ENCODE measurements at places on chromosomes 16 and 17. TPM values are rescaled to one million over a fixed set of nuclear protein-coding genes. Genes with fewer than 3 reads are reported as not detected.

DNA sequence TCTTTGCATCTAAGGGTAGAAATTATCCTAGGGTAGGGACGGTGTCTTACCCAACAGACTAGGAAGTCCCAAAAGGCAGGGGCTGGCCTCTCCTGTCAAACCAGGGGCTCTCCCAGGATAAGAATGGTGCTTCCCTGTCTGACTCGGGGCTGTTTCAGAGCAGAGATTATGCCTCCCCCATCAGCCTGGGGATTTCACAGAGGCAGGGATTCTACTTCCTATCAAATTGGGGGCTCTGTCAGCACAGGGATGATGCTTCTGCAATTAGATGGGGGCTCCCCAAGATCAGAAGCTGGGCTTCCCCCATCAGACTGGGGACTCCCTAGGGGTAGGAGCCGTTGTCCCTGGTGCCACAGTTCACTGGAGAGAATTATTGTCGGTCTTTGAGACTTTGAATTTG is 2.3 kb downstream of the NXPH3 start:
- no peak for DNase-seq

GRCh38 chr17:72137161-72137560 is 16.3 kb downstream of the SOX9 start:
- DNase-seq: peak; percentile 23

DNA sequence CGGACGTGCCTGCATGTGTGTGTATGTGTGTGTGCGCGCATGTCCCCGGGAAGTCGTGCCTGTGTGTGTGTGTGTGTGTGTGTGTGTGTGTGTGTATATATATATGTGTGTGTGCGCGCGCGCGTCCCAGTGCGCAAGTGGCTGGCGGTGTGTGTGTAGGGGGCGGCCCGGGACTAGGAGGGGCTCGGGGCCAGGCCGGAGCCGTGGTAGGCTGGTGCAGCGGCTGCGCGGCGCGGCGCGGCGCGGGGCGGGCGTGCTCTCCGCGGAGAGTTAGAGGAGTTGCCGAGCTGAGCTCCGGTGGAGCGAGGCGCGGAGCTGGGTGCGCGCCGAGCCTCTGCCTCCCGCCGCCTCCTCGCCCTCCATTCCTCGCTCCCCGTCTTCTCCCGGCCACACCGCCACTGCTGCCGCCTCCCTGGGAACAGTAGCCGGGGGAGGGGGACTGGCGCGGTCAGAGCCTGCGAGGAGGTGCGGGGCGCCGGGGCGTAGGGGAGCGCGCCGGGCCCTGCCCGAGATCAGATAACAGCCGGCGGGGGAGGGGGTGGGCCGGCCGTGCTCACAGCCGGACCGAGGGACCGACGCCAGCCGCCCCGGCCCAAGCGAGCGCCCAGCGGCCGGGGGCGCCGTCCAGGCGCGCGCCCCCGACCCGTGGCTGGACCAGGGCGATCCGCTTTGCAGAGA is at the start of gene KCNJ12:
Gene KCNJ12, plus strand, starts transcription at position 277 of the 678 bp plus-strand sequence. CDS start 38,986 bp downstream, outside the sequence.
- peak; percentile 87 for DNase-seq

GRCh38 chr17:18938692-18939023 is 13.3 kb upstream of the SLC5A10 start:
- DNase-seq: no peak

DNA sequence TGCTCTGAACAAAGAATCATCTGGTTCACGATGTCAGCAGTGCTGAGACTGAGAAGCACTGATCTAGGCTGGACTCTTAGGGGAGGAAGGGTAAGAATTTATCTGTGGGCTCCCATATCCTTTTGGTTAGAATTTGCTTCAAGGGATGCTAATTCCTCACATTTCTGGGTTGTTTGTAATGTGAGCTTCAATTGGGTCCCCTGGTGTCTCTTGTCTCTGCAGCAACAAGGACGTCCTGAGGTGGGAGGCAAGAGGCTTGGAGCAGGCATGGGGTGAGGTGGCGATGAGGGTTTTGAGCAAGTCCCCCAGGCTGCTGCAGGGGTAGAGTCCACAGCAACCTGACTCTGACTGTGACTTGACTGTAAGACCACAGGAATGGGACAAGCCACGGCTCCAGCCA is 213.8 kb upstream of the NLRP1 start:
- peak; percentile 72 for DNase-seq

DNA sequence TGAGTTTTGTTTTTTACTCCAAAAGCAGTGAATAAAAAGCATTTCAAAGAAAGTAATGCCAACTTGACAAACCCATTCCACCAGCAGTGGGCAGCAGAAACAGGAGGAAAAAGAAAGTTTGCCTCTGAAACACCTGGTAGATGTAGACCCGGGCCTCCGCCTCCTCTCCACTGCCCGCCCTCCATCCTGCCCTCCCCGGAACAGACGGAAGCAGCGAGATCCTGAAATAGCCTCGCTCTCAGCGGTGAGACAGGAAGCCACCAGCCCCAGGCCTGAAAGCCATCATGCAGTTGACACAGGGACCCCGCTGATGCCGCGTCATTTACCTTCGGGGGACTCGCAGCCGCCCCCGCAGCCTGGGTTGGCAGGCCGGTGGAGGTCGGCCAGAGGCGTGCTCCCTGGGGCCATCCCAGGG is 67.8 kb downstream of the C16orf78 start:
- DNase-seq: peak; percentile 89

DNA sequence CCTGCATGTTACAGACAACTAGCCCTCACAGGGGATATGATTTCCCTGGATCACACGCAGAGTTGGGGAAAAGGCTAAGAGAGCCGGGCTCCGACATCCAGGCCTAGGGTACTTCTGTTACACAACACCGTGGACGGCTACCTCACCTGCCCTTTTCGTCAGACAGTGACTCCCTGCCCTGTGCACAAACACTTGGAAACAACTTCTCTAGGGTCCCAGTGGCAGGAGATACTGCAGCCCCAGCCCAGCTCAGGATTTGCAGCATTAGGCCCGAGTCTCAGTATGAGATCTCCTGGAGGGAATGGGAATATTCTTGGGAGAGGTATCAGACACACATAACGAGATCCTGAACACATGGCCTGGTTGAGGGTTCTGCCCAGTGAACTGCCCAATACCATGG is 8.3 kb downstream of the RUSF1 start:
- DNase-seq: no peak

DNA sequence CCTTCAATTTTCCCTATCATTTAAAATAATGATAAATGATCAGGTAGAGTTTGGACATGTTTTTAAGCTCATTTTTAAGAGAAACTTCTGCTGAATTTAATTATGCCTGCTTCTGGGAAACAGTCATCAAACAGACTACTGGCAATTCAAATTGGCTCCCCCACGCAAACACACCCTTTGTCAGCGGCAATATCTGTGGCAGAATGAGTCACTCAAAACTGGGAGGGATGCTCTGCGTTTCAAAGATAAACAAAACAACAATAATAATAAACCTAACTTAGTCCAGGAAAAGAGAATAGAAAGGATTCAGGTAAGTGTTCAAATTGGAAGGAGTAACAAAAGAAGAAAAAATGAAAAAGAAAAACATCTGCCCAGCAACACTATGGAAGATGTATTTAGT is 108.1 kb upstream of the ERCC4 start:
- DNase-seq: no peak

- DNase-seq: no peak
Observed at GRCh38 chr17:17175917-17176316, 30.2 kb downstream of the PLD6 start.

GRCh38 chr16:47254756-47255155 is 111.0 kb upstream of the NETO2 start:
- DNase-seq: no peak

DNA sequence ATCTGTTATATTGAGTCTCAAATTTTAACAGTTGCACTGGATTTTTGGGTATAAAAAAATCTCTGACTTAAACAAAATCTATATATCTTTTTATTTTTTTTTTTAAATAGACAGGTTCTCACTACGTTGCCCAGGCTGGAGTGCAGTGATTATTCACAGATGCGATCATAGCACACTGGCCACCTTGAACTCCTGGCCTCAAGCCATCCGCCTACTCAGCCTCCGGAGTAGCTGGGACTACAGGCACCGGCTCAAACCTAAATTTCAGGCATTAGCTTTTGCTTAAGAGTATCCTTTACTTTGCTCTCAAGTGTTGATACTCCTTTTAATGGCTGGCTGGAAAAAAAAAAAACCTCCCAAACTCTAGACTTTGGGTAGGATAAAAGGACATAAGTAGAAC is 61.6 kb downstream of the RPGRIP1L start:
- no peak for DNase-seq

DNA sequence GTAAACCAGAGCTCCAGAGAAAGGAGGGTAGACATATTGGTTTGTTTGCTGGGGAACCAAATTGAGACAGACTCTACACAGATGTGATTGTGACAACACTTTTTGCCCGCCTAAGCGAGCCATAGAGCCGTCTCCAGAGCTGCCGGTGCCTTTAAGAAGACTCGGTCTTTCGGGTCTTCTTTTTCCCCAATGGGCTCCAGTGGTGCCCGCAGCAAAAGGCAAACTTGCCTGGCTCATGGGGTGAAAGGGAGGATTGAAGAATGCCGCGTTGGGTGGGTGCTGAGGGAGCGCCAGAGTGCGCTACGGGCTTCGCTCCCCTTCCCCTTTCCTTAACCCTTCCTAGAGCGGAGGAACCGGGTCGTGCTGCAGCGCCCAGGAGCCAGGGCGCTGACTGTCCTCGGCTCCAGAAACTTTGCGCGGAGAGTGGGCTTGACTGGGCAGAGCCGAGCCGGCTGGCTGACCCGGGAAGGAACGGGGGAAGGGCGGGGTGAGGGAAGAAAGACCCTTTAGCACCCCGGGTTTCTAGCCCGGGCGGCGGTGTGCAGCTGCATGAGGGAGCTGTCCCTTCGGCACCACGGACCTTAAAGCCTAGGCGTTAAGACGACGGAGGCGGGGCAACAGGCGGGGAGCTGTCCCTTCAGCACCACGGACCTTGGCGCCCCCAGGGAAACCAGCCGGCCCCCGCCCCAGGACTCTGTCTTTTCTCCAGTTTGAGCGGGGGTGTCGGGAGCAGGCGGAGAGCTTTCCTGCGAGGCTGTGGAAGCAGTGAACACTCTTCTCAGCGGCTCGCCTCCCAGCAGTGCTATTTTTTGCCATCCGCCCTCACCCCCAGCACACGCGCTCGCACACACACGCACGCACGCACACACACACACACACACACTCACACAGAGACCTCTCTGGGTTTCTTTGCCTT is at the start of gene CACNG3:
Gene CACNG3, plus strand, starts transcription at position 880 of the 916 bp plus-strand sequence. CDS start 420 bp downstream, outside the sequence.
- peak; percentile 96 for DNase-seq

DNA sequence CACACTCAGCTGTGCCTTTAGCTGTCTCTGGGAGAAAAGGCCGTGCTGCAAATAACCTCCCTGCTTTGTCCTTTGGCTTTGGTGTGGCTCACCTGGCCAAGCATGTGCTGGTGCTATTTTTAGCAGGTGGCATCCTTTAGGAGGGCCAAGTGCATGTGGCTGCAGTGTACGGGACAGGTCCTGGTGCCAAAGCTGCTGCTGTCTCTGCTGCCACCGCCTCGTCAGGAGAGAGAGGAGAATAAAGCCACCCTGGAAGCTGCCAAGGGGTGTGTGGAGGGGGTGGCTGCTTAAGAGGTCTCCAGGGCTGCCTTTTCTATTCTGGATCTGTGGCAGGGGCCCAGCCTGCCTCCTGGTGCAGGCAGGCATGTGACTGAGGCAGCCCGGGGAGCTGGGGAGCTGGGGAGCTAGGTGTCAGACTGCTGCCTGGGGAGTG is 6.2 kb downstream of the AKAP1 start:
- DNase-seq: peak; percentile 47

DNA sequence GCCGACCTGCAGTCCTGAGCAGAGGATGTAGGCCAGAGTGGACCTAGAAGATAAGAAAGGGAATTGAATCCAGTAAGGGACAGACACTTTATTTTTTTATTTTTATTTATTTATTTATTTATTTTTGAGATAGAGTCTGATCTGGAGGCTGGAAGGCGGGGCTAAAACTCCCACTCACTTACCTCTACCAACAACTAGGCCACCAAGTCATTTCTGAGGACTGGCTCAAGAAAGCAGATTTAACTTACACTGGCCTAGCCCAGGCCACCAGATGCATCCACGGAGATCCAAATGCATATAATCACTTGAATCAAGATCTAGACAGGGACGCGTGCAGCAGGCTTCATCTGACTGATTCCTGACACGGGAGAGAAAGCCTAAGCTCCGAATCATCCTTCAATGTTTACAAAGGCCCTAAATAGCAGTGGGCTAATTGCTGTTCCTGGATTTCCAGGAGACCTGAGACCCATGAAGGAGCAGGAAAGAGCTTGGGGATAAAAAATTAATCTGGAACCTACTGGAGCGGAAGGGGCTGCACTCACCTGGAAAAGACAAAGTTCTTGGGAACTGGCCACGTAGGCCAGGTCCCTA is 1.1 kb upstream of the ALOX12 start:
- DNase-seq: no peak

DNA sequence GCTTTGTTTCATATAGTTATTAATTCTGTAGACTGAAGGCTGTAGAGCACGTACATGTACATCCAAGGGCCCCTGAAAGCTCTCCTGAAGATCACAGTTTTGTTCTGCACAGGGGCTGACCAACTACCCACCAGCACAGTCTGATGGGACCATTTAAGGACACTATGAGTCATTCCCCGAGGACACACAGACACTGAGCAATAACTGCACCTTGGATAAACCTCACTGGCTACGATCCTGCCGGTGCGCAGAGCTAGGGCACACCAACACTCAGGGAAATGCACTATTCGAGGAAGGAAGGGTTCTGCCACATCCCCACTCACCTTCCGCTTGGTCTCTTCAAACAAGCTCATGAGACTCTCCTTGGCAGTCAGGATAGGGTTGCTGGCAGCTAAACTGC is 20.3 kb downstream of the SMG6 start:
- DNase-seq: no peak

DNA sequence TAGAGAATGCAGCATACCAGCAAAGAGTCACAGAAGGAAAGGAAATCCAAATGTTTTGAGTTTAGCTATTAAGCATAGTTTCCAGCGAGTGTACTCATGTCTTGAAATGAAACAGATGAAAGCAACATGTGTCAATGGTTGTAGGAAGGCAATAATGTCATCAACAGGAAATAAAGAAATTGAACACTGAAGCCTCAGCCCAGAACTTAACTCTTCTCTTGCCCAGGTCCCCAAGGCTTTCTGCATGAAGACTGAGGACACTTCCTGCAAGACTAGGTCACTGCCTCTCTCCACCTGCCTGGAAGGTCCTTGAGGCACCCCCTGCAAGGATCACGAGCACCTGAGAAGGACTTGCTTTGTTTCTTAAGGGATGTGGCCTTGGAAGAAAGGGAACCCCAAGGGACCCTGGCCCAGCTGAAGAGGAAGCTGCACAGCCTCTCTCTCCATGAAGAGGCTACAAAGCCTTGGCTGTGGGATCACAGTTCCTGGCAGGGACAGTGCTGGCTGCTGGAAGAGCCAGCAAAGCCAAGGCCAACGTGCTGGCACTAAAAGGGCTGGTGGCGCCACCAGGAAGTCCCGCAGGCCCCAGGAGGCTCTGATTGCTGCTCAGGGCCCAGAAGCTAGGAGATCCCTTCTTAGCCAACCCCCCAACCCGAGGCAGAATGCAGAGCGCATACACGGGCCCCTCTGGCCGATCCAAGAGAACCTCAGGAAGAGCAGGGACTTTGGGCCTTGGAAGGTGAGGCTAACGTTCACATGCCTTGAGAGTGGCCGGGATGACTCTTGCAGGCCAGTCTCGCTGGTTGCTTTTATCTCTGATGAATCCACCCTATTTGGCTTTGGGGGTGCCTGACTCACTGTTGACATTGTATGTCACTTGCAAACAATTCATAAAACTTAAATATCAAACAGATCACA is 23.4 kb upstream of the AXIN2 start:
- DNase-seq: no peak

- no peak for DNase-seq
Observed at GRCh38 chr17:3002538-3003295, 60.7 kb downstream of the OR1D5 start.

DHRS7C gene
- not detected for total RNA-seq

MT4 gene
- total RNA-seq: not detected

LGALS9B gene
- total RNA-seq: not detected

ACSM2A gene
- not detected for total RNA-seq

OTOA gene
- total RNA-seq: not detected

SLC5A10 gene
- 0.11 TPM for total RNA-seq

MFAP4 gene
- total RNA-seq: 17.4 TPM

NRN1L gene
- 7.3 TPM for total RNA-seq
